ENCODE measurements at places on chromosomes 7 and 10.

DNA sequence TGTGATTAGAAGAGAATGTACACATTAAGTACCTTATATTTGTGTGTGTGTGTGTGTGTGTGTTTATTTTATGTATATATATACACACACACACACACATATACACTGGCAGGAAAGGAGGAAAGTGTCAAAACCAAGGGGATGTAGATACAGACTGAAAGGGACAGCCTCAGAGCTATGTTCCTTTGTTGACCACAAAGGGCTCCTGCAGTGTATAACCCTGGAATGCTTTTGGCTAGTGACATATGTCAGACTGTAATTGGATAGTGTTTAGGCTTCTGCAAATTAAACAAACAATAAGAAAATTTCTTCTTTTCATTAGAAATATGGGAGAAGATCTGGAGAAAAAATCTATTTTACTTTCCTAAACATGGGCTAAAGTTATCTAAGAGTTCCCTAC is 15.9 kb downstream of the GBF1 start:
- no peak for DNase-seq

- DNase-seq: no peak
Measured at GRCh38 chr10:132933308-132934042, 8.9 kb downstream of the CFAP46 start.

DNA sequence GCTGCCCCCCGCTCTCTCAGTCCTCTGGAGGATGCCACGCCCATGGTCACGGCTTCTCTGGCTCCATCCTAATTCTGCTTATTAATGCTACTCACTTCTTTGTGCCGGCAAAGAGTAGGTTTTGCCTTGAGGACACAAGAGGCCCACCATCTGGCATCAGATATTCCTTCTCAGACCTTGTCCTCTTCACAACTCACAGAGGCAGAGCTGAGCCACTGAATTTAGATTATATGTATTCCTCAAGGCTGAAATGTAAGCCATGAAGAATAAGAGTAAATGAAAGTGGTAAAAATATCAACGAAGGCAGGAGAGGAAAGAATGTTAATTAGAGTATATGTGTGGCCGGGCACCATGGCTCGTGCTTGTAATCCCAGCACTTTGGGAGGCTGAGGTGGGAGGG is 6.5 kb downstream of the RBP4 start:
- no peak for DNase-seq

- no peak for DNase-seq
Measured at GRCh38 chr7:3432911-3433310, 131.9 kb downstream of the SDK1 start.

DNA sequence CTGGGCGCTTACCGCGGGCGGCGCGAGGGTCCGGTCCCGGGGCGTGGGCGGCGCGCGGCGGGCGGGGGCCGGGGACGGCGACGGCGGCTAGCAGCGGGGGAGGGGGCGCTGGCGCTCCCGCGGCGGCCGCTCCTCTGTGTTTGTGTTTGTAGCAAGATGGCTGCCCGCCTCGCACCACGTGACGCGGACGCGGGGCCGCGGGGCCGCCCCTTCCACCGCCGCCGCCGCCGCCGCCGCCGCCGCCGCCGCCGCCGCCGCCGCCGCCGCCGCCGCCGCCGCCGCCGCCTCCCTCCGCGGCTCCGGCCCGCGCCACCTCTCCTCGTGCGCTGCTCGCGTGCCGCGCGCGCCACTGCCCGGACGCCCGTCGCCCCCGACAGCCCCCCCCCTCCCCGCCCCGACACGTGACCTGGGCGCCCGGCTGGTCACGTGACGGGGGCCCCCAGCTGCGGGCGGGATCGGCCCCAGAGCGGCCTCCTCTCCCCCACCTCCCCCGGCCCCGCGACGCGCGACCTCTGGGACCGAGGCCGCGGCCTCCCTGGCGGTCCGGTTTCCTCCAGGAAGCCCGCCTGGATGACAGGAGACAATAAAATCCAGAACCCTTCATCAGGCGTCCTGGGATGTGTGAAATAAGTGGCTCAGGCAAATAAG is at the start of gene GIGYF1:
TSS of gene GIGYF1 (minus strand) at position 153 of the 648 bp plus-strand sequence. CDS start 6,012 bp downstream, outside the sequence.
- peak; percentile 79 for DNase-seq

- DNase-seq: no peak
Measured at GRCh38 chr10:1102831-1103230, 46.6 kb downstream of the WDR37 start.

GRCh38 chr7:132423594-132424200 is 152.6 kb downstream of the PLXNA4 start:
- DNase-seq: no peak

DNA sequence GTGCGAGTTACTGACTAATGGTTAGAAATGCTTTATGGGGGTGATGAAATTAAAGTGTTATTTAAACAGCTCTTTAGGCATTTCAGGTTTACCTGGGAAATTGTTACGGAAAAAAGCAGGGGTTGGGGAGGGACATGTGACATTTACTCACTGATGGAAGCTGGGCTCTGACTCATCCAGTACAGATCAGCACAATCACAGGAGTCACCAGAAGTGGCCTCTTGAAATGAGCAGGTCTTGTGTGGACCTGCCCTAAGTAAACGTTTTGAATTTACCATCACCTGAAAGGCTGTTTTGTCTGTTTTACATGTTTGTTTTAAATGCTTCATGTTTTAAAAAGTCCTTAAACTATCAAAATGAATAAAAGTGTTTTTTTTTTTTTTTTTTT is 2.3 kb downstream of the GLRX3 start:
- DNase-seq: no peak

GRCh38 chr10:30705101-30705624 is 75.6 kb upstream of the LYZL2 start:
- peak; percentile 51 for DNase-seq

DNA sequence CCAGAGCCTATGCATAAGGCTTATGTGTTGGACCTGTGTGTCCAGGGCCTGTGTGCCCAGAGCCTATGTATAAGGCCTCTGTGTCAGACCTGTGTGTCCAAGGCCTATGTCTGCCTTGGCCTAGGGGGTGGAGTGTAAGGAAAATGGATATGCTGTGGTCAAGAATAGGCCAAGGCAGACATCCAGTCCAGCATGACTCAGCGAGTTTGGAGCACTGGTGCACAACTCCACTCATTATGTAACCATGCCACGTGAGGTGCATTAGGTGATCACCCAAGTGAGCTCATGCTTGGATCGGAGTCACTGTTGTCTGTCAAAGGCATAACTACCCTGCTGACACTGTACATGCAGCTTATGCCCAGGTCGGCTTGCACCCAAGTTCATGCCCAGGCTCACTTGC is 238.9 kb downstream of the CACNA2D1 start:
- DNase-seq: no peak

GRCh38 chr7:94244760-94245159 is 149.9 kb upstream of the COL1A2 start:
- no peak for DNase-seq

- DNase-seq: no peak
Measured at GRCh38 chr7:725223-726005, 1.1 kb upstream of the DNAAF5 start.

DNA sequence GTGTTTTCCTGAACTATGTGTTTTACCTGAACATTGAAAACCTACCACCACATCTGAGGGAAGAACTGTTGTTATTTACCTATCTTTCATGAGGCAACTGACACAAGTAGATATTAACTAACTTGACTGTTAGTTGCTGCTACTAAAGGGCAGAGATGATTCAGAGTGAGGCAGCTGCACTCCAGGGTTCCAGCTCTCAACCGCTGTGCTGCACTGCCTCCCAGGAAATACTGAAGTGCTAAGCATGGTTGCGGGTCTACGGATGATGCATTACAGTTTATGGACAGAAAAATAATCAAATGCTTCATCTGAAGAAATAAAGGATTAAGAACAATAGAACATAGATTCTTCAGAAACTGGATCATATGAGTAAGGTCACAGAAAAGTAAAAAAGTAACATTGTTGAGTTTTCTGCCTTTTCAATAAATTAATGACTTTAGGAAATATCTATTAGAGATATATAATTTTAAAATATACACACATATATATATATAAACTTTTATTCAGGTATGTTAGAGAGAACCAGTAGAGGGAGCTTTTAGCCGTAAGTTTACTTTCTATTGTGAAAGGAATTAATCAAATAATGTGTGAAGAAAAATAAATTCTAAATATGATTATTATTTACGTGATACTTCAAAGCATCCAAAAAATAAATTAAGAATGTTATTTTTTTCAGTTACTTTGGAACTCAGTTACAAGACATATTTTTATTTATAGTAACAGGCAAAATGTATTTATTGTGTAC is 620.0 kb downstream of the CNTNAP2 start:
- no peak for DNase-seq

DNA sequence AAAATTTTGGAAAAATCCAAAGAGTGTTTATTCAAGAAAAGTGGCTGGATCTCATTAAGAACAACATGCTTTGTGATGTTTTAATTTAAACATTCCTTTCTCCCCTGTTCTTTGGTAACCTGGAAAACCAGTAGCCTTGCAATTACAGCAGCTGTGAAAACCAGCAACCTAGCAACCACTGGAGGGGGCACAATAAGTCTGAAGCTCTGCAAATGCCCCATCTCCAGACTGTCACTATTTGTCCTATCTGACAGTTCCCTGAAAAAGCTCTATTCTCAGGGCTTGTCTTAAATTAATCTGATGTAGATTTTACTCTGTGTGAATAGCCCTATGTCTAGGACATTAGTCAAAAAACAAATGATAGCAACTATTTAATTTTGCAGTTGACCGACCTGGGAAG is 137.6 kb upstream of the THSD7A start:
- DNase-seq: no peak

DNA sequence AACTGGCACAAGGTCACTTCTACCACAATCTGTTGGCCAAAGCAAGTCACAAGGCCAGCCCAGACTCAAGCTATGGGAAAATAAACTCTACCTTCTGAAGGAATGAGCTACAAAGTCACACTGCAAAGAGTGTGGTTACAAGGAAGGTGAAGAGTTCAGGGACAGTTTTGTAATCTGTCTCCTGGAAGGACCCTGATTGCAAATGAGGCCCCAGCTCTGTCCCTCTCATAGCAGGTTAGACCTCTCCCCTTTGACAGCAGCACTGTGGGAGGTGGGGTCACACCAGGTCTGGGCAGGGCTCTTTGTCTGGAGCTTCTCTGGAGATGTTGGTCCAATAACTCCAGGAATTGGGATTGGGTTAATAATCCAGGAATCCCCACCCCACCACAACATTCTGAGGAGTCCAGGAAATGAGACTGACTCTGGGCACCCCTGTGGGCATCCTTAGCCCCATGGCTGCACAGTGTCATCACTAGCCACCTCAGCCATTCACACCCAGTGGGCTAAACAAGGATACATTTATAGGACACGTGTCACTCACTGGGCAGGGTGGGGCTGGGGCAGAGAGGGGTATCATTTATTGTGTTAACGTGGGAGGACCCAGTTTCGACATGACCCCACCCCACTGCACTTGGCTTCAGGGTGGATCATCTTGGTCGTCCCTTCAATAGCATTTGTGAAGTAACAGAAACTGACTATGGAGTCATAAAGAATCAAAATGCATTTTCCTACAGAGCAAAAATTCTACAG is 23.7 kb upstream of the C10orf105 start:
- no peak for DNase-seq

- no peak for DNase-seq
Measured at GRCh38 chr7:32093415-32094408, 23.5 kb upstream of the PDE1C start.

DNA sequence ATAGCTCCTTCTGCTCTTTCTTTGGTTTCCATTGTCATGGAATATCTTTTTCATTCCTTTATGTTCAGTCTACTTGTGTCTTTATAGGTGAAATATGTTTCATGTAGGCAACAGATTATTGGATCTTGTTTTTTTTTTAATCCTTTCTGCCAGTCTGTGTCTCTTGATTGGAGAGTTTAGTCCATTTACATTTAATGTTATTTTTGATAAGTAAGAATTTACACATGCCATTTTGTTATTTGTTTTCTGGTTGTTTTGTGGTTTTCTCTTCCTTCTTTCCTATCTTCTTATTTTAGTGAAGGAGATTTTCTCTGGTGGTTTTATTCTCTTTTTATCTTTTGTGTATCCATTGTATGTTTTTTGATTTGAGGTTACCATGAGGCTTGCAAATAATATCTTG is 52.5 kb upstream of the TAS2R16 start:
- no peak for DNase-seq

- no peak for DNase-seq
Measured at GRCh38 chr7:26216049-26216448, 14.5 kb downstream of the CBX3 start.

DNA sequence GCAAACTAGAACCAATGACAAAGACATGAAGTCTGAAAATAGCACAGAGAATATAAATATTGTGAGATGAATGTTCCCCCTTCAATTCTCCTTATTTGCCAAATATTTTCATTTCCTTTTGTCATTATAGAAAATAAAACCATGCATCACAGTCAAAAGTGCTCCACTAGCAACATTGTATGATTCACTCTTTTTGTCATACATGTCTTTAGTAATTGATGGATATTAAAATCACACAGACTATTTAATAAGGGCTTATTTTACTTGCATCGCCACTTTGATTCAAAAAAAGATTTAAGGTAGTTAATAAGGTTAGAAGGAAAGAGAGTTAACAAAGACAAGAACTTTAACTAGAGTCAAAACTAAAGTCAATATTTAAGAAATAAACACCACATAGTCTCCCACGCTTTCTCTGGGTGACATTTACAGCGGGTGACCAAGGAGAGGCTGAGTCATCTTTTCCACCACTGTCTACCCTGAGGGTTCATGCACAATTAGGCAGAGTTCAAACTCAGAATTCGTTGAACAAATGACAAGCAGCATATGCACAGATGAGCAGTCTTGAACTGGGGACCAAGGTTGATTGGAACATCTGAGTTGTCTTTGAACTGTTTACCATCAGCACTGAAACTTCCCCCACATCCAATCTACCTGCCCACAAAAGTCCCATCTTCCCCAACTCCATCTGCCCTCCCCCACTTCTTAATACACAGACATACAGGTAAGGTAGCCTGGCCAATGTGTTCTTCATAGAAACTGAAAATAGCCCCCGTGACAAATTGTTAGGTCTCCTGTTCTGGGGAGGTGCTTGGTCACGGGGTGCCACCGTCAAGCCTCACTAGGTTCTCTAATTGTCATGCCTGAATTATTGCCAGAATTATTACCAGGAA is 42.5 kb downstream of the C7orf25 start:
- DNase-seq: no peak

- DNase-seq: no peak
Measured at GRCh38 chr10:21488246-21488956, 37.1 kb downstream of the SKIDA1 start.

DNA sequence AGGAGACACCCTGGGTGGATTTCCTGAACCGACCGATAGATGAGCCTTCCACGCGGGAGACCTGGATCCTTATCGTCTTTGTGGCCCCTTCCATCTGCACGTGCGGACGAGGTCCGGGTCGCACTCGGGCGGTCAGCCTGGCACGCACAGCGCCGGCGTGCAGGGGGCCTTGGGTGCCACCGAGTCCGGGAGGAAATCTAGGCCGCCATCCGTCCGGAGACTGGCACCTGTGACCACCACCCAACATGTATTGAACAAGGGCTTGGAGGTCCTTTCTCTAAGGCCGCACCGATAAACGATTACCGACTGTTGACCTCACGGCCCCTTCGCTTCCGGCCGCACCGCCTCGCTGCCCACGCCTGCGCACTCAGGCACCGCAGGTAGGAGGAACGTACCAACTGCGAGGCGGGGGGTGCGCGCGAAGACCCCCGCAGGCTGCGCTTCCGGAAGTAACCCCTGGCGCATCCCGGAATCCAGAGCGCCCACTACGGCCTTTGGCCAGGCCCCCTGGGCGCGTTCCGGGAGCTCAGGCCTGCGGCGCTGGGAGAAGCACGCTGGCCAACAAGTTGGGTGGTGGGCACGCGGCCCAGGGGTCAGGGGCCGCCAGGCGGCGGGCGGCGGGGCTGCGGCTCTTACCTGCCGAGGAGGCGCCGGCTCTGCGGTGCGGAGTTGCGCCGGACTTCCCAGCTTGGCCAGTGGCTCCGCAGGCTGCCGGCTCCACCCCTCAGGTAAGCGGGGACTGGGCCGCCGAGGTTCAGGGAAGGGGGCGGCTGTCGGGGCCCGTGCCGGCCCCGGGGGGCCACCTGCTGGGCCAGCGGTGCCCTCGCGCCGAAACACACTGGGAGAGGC is at the start of the genes ACTR3C and LRRC61:
TSS of gene ACTR3C (minus strand) at position 713 of the 849 bp plus-strand sequence. CDS start 28,249 bp downstream, outside the sequence.
TSS of gene LRRC61 (plus strand) at position 523 of the 849 bp plus-strand sequence. CDS start 13,507 bp downstream, outside the sequence.
- DNase-seq: peak; percentile 72
